ENCODE measurements at places on chromosomes 6 and 20.

DNA sequence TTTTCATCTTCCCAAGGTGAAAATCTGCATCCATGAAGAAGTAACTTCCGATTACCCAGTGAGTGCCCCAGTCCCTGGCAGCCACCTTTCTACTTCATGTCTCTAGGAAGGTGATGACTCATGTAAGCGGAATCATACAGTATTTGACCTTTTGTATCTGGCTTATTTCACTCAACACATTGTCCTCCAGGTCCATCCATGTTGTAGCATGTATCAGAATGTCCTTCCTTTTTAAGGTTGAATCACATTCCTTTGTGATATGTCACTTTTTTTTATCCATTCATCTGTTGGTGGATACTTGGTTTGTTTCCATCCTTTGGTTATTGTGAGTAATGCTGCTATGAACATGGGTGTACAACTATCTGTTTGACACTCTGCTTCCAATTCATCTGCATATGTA is 176.3 kb upstream of the CDYL start:
- DNase-seq = peak; percentile 97

GRCh38 chr20:7610681-7611080 is 329.6 kb downstream of the HAO1 start:
- DNase-seq = no peak

GRCh38 chr6:152148412-152148811 is 340.9 kb downstream of the ESR1 start:
- no peak for DNase-seq

DNA sequence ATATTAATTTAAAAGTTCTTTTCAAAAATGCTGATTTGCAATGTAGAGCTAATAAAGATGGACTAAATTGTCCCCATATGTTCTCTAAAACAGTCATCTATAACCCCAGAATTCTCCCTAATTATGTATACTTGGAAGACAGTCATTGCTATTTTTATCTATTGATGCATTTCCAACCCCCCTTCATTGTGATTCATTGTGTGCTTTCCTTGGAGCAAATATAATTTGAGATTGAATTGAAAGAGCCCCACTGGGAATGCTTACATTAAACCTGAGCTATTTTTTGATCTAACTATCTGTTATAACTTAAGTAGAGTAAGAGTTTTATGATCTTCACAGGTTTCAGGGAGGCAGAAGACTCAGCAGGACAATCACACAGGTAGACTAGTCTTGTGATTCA is 73.7 kb upstream of the PTCHD4 start:
- DNase-seq = no peak

DNA sequence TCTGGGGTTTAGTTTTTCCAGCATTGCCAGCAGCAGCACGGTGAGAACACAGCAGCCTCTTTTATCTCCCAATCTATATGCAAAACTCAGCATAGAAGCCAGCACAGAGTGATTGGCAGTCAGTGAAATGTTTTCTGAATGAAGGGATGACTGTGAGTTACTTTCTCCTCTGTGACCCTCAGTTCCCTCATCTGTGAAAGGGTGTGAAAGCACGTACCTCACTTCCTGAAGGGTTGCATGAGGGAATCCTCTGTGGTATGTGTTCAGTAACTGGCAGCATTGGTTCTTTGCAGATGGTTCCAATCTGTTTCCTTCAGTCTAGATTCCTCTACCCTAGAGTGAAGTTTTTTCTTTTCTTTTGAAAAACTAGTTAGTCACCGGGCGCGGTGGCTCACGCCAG is 40.0 kb downstream of the EFCAB8 start:
- peak; percentile 47 for DNase-seq

- no peak for DNase-seq
Observed at GRCh38 chr6:133108419-133108818, 132.7 kb upstream of the EYA4 start.

DNA sequence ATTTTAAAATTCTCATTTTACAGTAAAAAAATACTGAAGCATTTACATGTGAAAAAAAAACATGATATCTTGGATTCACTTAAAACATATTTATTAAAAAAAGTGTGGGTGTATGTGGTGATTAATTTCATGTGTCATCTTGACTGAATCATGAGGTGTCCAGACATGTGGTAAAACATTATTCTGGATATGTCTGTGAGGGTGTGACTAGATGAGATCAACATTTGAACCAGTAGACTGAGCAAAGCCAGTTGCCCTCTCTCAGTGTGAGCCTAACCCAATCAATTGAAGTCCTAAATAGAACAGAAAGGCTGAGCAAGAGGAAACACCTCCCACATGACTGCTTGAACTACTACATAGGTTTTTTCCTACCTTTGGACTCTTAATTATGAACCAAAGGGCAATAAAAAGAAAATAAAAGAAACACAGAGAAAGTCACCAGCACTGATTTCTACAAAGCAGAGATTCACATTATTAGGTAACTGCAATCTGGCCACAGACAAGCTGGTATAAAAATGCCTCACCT is 90.5 kb upstream of the VGLL2 start:
- DNase-seq = no peak

GRCh38 chr20:33857722-33858563 is 46.8 kb downstream of the CHMP4B start:
- DNase-seq = no peak

DNA sequence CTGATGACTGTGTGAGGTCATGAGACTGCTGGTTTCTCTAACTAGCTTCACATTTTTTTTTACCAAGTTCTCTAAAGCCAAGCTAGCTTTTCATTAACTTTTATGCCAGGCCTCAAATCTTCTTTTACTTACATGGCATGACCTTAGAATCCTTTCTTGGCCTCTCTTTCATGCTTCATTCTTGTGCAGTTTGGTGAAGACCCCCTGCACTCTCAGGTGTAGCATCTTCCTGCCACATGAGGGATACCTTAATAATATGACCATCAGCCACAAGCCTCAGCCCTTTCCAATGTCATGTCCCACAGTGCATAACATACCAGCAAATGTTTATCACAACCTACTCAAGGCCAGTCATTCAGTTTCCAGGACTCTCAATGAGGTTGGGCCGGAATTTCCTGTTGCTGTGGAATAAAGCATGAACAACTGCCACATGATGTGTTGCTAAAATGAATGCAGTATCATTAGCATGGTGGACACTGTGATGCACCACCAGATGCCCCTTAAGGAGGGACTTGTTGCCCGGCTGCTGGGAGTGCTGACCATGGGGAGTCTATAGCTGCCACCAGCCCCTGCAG is 72.2 kb downstream of the RIN2 start:
- peak; percentile 26 for DNase-seq

GRCh38 chr6:9173229-9173628 is 737.9 kb upstream of the SLC35B3 start:
- DNase-seq = no peak

DNA sequence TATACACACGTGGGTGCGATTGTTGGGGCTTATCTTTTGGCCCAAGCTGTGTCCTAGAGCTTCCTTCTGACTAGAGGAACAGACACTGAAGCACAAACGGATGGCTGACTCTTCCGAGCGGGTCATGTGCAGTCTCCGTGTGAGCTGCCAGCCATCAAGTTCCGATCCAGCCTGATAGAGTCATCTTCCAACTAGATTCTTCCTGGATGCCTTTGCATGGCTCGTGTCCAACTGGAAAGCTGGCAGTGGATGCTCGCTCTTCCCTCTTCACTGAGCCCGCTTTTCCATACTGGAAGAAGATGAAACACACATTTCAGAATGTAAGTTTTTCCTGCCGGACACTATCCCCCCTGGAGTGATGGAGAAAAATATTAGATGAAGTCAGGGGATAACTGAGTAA is 148.1 kb downstream of the SCML4 start:
- DNase-seq = no peak

GRCh38 chr20:40967700-40968099 is 60.9 kb upstream of the TOP1 start:
- DNase-seq = no peak

GRCh38 chr6:169934699-169935347 is 183.4 kb downstream of the ERMARD start:
- no peak for DNase-seq

GRCh38 chr6:75283907-75284631 is 523 bp downstream of the TMEM30A start:
- peak; percentile 53 for DNase-seq

- DNase-seq = no peak
Observed at GRCh38 chr6:6529275-6529674, 59.2 kb upstream of the LY86 start.

DNA sequence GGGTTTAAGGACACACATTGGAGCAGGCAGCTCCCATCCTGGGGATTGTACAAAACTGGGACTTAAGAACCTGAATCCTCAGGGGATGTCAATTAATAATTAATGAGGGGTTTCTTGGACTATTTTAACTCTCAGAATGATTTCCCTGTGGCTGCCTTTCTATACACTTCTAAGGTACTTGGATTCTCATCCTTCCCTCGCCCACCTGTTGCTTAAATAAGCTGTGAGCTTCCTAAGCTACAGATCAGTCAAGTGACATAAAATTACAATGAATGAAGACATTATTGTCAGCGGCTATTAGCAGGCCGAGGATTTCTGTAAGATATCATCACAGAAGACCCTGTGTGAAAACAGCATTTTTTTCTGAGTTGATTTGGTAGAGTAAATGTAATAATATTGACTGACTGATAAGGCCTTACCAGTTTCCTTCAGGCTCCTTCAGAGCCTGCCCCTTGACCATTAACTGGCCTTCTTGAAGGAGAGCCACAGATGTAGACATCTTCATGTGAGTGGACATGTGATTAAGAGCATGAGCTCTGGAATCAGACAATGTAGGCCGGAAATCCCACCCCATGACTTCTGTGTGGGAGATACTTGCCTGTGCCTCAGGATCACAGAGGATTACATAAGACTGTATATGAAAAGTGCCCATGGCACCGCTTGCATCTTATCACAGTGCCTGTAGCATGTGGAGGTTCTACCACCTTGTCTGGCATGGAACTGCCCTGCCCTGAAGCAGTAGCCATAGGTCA is 101.7 kb downstream of the TULP4 start:
- no peak for DNase-seq

- DNase-seq = no peak
Observed at GRCh38 chr6:90896075-90896547, 309.2 kb upstream of the MAP3K7 start.

DNA sequence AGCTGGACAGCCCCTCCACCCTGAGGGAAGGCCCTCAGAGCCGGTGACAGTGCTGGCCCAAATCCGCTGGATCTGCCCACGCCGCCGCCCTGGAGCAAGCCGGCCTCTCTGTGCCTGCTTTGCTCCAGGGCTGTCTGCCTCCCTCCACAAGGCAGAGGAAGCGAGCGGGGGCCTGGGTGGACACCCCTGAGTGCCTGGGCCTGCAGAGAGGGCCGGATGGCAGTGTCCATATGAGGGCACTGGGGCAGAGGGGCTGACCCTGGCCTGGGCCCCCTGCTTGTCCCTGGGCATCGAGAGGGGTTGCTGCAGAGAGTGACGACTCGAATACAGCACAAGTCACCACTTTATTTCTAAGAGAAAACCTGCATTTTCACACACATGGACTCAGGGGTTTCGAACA is 348.6 kb downstream of the ZFAND3 start:
- no peak for DNase-seq

DNA sequence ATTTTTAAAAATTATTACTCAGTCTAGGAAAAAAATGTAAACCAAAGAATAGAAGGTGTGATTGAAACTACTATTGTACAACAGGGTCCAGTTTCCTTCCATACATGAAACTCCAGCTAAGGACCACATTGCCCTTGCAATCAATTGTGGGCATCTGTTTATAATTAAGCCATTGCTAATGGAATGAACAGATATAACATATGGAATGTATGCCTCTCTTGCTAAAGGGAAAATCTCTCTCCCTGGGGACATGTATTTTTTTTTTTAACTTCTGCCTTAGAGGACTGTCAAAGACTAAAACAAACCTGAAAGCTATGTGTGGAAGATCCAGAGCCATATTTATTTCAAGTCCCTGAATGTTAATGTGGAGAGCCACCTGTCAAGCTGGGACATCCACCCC is 336.8 kb upstream of the MANEA start:
- DNase-seq = no peak
